Activated CD8-positive, alpha-beta memory T cell treated with anti-CD3 and anti-CD28 coated beads for 48 hours (primary cell): ENCODE measurements at places on chromosomes 2 and 18.

- no peak for DNase-seq
Measured at GRCh38 chr2:14866736-14867352, 234.3 kb downstream of the LRATD1 start.

- DNase-seq, result no peak
Measured at GRCh38 chr18:46315161-46315560, 211.0 kb downstream of the HAUS1 start.

GRCh38 chr18:62935994-62936393, 220.7 kb downstream of the PHLPP1 start:
- no peak for DNase-seq

DNA sequence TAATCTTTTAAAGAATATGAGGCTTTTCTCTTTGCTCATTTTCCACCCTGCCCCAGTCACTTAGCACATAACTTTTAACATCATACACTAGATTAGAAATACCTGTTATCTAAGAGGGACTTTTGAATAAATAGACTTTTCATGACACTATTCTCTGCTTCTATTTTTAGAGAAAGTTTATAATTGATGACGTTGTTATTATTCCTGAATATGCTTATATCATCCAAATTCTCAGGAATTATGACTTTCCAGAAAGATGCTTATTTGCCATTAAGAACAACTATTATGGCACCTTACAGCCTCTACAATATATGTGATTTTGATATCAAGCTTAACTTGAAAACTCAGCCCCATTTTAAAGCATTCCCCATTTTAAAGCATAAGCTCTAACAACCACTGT, 11.4 kb downstream of the TMEFF2 start:
- DNase-seq, result no peak

GRCh38 chr2:231716666-231717280, 8.4 kb downstream of the PTMA start:
- no peak for DNase-seq

DNA sequence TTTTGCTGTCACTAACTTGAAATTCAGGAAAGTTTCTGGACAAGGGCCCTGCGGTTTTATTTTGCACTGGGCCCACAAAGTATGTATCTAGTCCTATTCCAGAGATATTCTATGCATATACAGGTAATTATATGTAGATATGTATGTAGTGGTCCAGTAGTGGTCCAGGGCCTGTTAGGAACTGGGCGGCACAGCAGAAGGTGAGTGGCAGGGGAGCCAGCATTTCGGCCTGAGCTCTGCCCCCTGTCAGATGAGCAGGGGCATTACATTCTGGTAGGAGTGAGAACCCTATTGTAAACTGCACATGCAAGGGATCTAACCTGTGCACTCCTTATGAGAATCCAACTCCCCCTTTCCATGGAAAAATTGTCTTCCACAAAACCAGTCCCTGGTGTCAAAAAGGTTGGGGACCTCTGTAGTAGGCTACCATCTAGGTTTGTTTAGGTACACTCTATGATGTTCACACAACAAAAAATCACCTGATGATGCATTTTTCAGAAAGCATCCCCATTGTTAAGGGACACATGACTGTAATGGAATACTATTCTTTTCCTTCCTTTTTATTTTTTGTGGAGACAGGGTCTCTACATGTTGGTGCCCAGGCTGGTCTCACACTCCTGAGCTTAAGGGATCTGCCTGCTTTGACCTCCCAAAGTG, 2.8 kb upstream of the PPP4R3B start:
- no peak for DNase-seq

- no peak for DNase-seq
Measured at GRCh38 chr2:118371515-118371914, 283.2 kb downstream of the INSIG2 start.

DNA sequence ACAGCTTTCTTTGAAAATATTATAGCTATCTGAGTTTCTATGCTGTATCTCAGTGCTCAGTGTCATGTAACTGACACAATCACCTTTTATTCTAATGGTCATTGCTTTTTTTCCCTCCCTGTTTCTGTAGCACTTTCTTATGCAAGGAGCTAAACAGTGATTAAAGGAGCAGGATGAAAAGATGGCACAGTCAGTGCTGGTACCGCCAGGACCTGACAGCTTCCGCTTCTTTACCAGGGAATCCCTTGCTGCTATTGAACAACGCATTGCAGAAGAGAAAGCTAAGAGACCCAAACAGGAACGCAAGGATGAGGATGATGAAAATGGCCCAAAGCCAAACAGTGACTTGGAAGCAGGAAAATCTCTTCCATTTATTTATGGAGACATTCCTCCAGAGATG, 56.4 kb downstream of the SCN2A start:
- DNase-seq, result no peak

DNA sequence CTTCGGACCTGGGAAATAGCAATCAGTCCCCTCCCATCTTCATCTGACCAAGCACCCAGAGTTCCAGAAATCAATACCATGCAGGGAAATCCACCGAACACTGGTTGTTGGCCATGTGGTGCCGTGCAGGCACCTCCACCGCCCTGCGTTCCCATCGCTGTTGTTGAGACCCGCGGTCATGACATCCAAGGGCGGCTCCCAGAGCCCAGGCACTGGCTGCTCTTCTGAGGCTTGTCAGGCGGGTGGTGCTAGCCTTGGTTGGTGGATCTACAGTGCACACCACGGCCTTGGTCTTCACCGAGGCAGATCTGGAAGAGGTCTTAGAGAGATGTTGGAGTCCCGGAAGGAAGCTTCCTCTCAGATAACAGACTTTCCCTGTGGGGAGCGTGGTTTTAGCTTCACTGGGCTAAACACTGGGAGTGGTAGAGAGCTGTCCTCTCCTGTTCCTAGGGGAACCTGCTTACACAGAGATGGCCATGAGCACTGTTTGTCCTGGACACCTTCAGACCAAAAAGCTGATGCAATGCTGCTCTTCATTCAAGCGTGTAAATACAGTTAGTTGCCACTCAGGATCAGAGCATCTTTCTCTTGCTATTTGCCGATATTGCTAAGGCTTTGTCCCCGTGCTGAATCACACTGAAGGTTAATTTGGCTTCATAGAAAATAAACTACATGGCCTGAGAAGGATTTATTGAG, 58.3 kb downstream of the SMIM21 start:
- DNase-seq, result no peak

DNA sequence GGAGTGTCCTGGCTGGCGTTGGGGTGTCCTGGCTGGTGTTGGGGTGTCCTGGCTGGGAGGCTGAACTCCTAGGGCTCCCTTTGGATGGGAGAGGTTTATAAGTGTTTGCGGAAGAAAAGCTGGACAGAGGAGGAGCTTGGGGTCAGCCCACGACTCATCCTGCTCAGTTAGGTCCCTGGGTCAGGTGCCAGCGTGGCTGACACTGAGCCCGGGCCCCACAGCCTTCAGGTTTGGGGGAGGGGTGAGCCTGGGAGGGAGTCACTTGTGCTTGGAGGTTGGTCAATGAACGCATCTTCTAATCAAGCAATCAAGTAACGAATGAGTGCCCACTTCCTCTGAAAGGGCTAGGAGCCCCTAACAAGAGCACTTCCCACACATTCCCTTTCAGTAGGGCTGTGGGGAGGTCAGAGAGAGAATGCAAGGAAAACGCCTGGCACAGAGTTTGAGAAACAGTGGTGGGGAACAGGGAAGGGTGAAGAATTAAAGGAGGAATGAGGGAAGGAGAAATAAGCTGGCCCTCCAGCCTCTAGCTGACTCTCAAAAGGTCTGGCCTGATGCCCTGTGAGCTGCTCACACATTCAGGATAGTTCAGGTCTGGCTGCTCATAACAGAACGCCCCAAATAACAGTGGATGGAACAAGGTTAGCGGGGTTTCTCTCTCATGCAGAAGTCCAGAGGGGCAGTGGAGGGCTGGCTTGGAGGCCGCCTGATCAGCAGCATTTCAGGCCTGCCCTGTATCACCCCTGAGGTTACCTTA, 670 bp downstream of the KCNIP3 start:
- DNase-seq, result no peak

- DNase-seq, result no peak
Measured at GRCh38 chr2:37553411-37554154, 117.9 kb downstream of the CDC42EP3 start.

- DNase-seq, result no peak
Measured at GRCh38 chr18:55121397-55122170, 162.3 kb upstream of the CCDC68 start.

- DNase-seq, result peak; percentile 8
Measured at GRCh38 chr18:24271381-24272228, 126.0 kb downstream of the OSBPL1A start.

- DNase-seq, result no peak
Measured at GRCh38 chr2:30362468-30363081, 84.5 kb upstream of the LCLAT1 start.

GRCh38 chr2:68214381-68214780, 38.0 kb downstream of the PPP3R1 start:
- no peak for DNase-seq

- DNase-seq, result no peak
Measured at GRCh38 chr18:49668574-49669275, 106.9 kb downstream of the LIPG start.

DNA sequence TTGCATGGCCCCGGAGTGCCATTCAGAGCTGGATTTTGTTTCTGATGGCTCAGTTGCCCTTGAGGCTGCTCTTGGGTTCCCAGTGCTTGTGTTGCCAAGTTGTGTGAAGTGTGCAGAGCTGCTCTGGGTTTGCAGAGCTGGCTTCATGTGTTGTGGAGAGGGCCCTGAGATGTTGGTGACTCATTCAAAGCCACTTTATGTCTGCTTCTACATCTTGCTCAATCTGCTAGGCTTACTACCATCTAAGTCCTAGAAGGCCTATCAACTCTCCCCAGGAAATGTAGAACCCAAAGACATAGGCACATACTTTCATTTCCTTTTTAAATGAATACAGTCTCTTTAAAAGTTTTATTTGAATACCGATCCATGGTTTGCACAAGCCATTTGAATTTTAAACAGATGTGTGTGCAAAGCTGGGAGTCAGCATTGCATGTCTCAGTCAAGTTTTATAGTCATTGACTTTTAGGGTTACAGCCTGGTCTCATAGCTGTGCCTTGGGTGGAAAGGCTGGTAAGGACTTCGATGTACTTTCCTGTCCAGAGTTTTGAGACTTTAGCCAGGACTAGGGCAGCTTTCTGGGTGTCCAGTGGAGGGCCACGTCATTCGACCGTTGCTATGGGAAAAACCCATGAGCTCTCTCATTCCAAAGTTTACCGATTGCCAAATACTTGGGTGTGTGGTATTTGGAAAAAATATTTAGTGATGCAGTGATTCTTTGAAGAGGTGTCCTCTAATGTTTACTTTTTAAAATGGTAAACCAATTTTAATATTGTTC, 105.0 kb downstream of the LTBP1 start:
- no peak for DNase-seq

GRCh38 chr2:102285368-102285767, 26.0 kb upstream of the IL1RL1 start:
- DNase-seq, result no peak

DNA sequence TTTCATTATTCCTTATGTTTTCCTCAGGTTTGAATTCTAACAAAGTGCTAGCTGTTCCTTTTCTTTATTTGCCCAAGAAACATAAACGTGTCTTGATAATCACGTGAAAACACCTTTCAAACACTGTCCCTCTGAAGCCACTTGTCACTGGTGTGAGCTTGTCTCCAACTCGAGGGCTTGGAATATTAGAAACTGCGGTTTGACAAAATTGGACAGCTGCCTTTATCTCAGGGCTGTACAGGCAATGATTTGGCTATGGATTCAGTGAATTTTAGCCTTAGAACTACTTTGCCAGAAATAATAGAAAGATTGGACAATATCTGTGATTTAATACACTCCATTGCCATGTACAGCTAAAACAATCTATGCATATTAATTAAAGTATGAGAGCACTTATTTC, 763.0 kb upstream of the ACVR2A start:
- no peak for DNase-seq

DNA sequence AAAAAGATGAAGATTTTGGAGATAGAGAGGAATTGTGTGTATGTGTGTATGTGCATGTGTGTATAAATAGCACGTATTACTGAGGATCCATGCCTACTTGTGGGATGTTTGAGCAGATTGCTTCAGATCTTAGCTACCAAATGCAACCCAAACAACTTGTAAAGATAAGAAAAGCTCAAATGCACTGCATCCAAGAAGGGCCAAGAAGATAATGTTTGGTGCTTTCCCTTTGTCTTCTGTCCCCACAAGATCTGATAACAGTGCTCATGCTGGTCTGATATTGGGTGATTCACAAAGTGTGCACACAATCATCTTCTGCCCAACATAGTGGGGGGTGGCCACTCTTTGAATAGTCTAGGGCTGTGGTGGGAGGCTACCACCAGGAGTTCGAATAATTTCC, 284.8 kb upstream of the CYRIA start:
- DNase-seq, result no peak

DNA sequence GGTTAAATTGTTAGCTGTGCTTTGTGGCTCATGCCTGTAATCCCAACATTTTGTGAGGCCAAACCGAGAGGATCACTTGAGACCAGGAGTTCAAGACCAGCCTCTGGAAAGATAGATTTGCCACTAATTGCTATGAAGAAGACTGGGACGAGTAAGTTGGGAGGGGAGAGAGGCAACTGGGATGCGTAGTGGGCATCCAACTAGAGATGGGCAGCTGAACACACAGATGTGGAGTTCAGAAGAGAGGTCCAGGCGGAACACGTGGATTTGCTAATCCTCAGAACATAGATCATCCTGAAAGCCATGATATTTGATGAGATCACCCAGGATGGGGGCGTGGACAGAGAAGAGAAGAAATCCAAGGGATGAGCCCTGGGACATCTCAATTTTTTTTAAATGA, 48.7 kb downstream of the CYP26B1 start:
- DNase-seq, result no peak

GRCh38 chr2:111676291-111676822, 207.6 kb downstream of the ANAPC1 start:
- DNase-seq, result no peak

DNA sequence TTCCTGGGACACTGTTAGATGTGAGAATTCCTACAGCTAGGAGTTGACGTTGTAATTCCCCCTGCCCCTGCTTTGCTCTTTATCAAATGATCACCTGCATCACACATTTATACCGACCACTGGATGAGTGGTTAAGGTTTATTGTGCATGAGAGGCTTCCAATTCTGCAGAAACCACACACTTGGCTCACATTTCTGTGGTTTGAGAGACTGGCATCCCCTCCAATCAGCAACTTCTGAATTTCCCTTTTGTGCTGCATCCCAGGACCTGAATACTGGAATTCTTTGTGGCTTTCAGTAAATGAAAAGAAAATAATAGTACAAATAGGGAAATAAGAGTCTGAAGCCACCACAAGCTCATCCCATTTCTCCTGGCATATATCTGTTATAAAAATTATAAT, 628.7 kb upstream of the PIK3C3 start:
- DNase-seq, result no peak

DNA sequence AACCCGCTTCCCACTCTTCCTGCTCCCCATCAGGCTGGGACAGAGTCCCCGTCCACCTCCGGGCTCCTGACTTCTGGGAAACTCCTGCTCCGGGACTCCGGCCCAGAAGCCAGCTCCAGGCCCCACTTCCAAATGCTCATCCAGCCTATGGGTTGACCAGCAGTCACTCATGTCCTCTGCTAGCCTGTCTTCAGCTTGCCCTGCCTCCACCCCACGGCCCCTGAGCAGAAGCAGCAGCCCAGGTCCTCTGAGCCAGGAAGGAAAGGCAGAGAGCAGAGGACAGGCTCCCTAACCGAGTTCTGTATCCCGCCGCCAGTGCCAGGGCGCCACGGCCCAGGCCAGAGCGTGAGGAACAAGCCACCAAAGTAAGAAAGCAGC, 86.4 kb upstream of the ID2 start:
- no peak for DNase-seq
